ENCODE measurements at places on chromosomes 2 and 18.

- DNase-seq = no peak
These were observed 592 bp upstream of the MARS2 start for GRCh38 chr2:197704434-197705120.

- no peak for DNase-seq
These were observed 17.4 kb upstream of the PAIP2B start for GRCh38 chr2:71244302-71244660.

- DNase-seq = no peak
These were observed 2089.7 kb upstream of the CELF4 start for GRCh38 chr18:39655341-39655740.

DNA sequence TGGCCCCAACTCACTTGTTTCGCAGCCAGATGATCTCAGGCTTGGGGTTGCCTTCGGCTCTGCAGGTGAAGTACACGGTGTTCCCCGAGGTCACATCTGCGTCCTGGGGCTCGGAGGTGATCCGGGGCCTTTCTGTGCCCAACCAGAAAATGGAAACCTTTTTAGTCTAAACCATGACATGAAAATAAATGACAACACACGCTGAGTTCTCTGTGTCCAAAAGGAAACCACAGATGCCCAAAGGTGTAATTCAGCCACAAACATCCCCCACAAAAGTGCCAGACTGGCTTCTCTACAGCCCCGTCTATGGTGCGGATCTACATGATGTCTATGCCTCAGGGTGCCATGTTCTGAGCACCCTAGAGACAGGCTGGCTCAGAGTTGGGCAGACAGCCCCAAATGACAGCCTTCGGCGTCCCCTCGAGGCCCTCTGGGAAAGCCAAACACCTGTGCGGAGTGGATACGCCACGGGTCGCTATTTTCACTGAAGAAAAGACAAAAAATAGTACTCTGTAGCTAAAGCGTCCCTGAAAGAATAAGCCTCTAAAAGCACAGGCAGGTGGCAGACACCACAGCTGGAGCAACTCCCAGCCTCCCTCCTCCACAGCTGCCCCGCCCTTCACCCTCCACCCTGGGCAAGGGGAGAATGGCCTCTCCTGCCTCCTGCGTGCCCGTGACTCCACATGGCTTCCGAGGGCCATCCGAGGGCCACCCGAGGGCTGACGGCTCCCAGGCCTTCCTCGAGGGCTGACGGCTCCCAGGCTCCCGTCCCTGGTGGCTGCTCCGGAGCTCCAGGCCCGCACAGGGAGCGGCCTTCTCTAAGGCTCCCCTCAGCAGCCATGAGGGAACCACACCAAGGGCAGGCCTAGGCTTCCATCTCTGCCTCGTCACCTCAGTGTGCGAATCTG, 67.1 kb downstream of the PXDN start:
- DNase-seq = no peak

DNA sequence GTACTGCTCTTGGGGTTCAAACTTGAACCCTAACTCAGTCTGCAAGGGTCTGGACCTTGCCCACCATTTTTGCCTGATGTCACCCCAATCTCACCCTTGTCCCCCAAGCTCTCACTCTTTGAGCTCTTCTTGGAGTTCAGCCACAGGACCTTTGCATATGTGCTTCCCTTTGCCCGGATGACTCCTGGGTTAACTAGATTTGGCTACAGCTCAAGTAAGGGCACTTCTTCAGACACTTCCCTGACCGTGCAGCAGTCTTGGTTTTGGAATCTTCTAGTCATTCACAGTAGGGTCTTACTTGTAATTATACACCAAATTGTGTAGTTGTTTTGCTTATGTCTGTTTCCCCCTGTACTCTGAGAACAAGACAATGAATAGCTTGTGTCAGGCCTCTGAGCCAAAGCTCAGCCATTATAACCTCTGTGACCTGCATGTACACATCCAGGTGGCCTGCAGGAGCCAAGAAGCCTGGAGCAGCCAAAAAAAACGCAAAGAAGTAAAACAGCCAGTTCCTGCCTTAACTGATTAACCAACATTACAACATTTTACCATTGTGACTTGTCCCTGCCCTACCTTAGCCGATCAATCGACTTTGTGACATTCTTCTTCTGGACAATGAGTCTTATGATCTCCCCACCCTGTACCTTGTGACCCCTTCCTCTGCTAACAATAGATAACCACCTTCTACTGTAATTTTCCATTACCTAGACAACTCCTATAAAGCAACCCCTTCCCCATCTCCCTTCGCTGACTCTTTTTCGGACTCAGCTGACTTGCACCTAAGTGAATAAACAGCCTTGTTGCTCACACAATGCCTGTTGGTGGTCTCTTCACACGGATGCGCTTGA, 1.0 kb upstream of the MOGAT1 start:
- DNase-seq = no peak

- no peak for DNase-seq
These were observed 216.9 kb upstream of the RAB6C start for GRCh38 chr2:129762386-129763189.

DNA sequence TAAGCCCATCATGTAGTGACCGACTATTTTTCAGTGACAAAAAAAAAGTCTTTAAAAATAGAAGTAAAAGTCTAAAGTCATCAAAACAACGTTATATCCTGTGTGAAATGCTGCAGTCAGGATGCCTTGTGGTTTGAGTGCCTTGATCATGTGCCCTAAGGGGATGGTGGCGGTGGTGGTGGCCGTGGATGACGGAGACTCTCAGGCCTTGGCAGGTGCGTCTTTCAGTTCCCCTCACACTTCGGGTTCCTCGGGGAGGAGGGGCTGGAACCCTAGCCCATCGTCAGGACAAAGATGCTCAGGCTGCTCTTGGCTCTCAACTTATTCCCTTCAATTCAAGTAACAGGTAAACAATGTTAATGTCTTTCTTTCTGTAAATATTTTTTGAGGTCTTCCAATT, at the start of gene CD28:
TSS of gene CD28 (plus strand) at position 237 of the 400 bp plus-strand sequence. CDS start at position 295, 58 bp downstream.
- no peak for DNase-seq

GRCh38 chr2:52107124-52107523, 1075.2 kb upstream of the NRXN1 start:
- DNase-seq = no peak

- no peak for DNase-seq
These were observed 33.6 kb upstream of the RND3 start for GRCh38 chr2:150520887-150521664.

DNA sequence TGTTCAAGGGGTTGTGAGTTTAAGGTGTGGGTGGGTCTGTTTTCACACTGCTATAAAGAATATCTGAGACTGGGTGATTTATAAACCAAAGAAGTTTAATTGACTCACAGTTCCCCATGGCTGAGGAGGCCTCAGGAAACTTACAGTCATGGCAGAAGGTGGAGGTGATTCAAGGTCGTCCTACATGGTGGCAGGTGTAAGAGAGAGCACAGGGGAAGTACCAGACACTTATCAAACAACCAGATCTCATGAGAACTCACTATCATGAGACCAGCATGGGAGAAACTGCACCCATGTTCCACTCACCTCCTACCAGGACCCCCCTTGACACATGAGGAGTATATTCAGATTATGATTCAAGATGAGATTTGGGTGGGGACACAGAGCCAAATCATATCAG, 38.0 kb downstream of the RHBDD1 start:
- DNase-seq = no peak
